ENCODE measurements at places on chromosomes 7 and 10. TPM values are rescaled to one million over a fixed set of nuclear protein-coding genes. Genes with fewer than 3 reads are reported as not detected.

GRCh38 chr10:118983263-118983662 lies 46.3 kb upstream of the NANOS1 start:
- DNase-seq = peak; percentile 42

GRCh38 chr7:41375582-41375981 lies 327.3 kb downstream of the INHBA start:
- DNase-seq = peak; percentile 45

GRCh38 chr10:102065561-102066398 lies 631 bp downstream of the HPS6 start:
- DNase-seq = no peak

DNA sequence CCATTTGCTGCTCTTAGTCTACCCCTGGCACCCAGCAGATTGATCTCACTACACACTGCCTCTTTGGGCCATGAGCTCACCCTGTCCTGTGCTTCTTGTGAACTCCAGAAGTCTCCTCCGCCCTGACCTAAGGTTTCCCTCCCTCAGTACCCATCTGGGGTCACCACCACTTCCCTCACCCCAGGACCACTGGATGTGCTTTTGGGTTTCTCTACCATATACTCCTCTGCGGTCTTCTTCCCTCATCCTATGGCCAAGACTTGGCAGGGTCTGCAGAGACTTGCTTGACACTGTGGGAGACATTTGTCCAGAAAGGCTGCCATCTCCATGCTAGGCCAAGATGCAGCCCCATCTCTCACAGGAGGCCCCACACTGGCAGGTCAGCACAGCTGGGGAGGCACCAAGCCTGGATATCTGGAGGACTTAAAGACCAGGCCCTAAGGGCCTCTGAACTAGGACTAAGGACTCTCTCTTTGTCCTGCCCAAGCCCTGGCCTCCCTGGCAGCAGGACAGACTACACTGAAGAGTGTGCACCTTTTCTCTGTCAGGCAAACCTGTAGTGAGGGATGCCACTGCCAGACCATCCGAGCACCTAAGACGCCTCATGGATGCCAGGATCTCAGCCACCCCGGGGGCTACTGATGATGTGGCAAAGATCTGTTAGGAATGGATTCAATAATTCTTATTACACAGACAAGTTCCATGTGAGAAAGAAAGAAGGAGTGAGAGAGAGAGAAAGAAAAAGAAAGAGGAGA lies 134.6 kb downstream of the ZNF467 start:
- DNase-seq = no peak

GRCh38 chr7:129366-130221 lies 62.8 kb upstream of the FAM20C start:
- DNase-seq = peak; percentile 45

GRCh38 chr10:24722676-24723385 lies 856 bp downstream of the ARHGAP21 start:
- DNase-seq = peak; percentile 65

- DNase-seq = no peak
Measured at GRCh38 chr10:34580214-34580613, 234.9 kb downstream of the PARD3 start.

DNA sequence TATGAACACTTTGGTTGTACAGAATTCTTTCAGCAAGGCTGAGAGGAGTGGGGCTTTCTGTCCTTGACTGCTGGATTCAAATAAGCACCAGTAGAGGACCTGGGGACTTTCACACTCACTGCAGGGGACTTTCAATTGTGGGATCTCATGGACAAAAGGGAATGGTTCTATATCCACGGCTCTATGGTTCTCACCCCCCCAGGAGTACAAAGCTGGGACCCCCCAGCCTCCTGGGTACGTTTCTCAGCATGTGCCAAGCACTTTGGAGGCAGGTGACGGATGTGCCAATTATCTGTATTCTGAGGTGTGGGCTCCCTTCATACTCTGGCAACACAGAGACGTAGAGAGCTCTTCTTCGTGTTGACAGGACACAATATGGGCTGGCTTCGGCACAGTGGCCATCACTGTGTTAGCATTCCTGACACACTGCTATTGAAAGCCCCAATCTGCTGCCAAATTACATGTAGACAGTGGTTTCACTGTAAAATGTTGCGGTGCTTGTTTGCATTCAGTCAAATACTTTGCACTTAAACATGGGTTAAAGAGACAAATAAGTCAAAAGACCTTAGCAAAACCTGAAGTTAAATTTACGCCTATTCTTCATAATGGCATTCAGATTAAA lies 92.7 kb upstream of the SAMD8 start:
- peak; percentile 81 for DNase-seq

- no peak for DNase-seq
Measured at GRCh38 chr10:124099604-124100003, 6.2 kb upstream of the CHST15 start.

- no peak for DNase-seq
Measured at GRCh38 chr7:84790882-84791281, 396.0 kb downstream of the SEMA3D start.

GRCh38 chr7:50631639-50632038 lies 66.4 kb upstream of the DDC start:
- no peak for DNase-seq

DNA sequence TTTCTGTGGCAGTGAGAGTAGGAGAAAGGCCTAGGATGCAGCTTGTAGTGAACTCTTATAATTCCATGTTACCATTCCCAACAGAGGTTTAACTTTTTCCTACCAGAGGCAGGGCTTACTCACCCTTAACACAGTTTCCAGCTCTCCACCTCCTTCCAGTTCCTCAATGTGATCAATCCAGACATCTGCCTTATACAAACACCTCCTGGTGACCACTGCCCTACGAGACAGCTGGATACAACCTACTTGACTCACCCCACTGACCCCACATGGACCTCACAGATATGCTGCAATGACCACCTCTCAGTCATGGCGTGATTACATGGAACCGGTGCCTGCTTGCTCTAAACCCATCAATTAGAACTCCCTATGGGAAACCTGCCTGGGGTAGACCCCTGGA lies 326.5 kb downstream of the TNS3 start:
- no peak for DNase-seq

GRCh38 chr7:65444899-65445823 lies 71.5 kb downstream of the ZNF92 start:
- no peak for DNase-seq

GRCh38 chr7:90756366-90756765 lies 160.2 kb downstream of the CDK14 start:
- no peak for DNase-seq

- DNase-seq = no peak
Measured at GRCh38 chr10:30215623-30216022, 133.5 kb downstream of the MTPAP start.

GRCh38 chr7:90224195-90224594 lies 12.7 kb downstream of the STEAP2 start:
- no peak for DNase-seq

- DNase-seq = no peak
Measured at GRCh38 chr10:2933924-2934323, 133.4 kb upstream of the PFKP start.

- peak; percentile 47 for DNase-seq
Measured at GRCh38 chr10:3955955-3956617, 171.1 kb upstream of the KLF6 start.

GRCh38 chr10:123013456-123014419 lies 4.9 kb downstream of the ACADSB start:
- DNase-seq = no peak

- DNase-seq = no peak
Measured at GRCh38 chr10:132710036-132710686, 75.8 kb downstream of the NKX6-2 start.

DNA sequence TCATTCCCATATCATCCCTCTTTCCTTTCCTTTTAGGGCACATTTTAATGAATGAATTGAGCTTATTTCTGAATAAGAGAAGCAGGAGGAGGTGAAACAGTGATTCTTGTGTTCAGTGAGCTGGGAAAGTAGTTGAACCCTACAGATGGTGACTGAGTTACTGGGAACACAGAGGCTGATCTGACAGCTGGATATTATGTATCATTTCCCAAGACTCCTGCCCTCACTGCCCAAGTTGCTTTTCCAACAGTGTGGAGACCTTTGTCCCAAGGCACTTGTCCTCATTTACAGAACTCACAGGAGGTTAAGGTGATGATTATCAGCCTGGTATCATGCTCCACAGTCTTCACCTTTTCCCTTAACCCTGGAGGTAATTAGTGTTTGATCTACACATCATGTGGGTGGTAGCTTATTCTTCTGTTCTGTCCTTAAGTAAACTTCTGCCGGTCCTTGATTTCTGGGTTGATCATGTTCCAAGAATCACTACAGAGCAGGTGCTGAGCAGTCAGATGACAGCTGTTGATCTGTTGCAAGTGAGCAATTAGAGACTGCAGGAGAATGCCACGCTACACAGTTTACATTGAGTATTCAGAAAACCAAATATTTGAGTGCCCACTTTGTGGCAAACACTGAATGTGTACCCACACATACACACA lies 2.6 kb downstream of the PRLHR start:
- no peak for DNase-seq

DNA sequence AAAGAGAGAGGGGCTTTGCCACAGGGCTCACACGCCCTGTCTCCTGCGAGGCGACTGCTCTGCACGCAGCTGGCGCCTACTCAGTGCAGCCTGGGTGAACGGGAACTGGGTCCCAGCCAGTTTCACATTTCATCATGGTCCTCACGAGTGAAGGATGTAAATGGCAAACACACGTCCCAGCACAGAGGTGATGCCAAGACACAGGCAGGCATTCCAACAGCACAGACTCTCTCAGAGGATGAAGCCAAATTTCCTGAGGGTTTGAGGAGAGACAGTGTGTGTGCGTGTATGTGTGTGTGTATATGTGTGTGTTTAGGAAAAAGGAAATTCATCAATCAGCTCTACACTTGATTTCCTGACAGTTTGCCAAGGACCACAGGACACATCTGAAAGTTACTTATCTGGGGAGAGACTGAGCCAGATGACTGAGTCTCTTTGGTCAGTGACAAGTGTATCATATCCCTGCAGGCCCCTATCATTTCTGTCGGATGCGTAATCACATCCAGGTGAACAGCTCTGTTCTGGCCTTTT lies 53.9 kb downstream of the CHST15 start:
- no peak for DNase-seq

KCNMA1 gene
- polyA plus RNA-seq = 11.6 TPM

IFIT1B gene
- not detected for polyA plus RNA-seq

POMZP3 gene
- polyA plus RNA-seq = 57.2 TPM

NUTM2B gene
- polyA plus RNA-seq = 1.4 TPM

CDK1 gene
- polyA plus RNA-seq = 30.6 TPM

PTPRZ1 gene
- polyA plus RNA-seq = 26.3 TPM

CDC14C gene
- not detected for polyA plus RNA-seq

AKR1D1 gene
- not detected for polyA plus RNA-seq

GSTO2 gene
- 23.9 TPM for polyA plus RNA-seq

TUBAL3 gene
- 0.24 TPM for polyA plus RNA-seq

All from brain (organoid and tissue), 16 donors.